Fibroblast of skin of scalp (primary cell): ENCODE measurements at places on chromosomes 11 and 22.

GRCh38 chr11:31442086-31442485, 67.3 kb downstream of the IMMP1L start:
- DNase-seq = no peak

GRCh38 chr11:34180040-34180813, 74.8 kb downstream of the NAT10 start:
- no peak for DNase-seq

DNA sequence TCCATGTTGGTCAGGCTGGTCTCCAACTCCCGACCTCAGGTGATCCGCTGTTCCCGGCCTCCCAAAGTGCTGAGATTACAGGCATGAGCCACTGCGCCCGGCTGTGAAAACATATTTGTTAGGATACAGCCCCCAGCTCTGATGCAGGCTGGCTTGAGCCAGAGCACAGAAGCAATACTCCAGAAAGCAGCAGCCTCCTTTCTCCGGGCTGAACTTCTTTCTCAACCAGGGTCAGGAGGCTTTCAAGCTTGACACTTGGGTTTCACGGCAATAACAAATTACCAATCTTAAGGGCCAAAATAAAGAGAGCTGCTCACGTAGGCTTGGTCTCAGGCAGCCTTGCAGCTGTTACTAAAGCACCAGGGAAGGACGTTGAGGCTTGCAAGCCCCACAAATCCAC, 10.8 kb upstream of the CECR2 start:
- no peak for DNase-seq

- DNase-seq = no peak
These were observed 123.1 kb downstream of the BRD1 start for GRCh38 chr22:49704345-49705215.

- no peak for DNase-seq
These were observed 344.1 kb upstream of the API5 start for GRCh38 chr11:42967653-42968052.

DNA sequence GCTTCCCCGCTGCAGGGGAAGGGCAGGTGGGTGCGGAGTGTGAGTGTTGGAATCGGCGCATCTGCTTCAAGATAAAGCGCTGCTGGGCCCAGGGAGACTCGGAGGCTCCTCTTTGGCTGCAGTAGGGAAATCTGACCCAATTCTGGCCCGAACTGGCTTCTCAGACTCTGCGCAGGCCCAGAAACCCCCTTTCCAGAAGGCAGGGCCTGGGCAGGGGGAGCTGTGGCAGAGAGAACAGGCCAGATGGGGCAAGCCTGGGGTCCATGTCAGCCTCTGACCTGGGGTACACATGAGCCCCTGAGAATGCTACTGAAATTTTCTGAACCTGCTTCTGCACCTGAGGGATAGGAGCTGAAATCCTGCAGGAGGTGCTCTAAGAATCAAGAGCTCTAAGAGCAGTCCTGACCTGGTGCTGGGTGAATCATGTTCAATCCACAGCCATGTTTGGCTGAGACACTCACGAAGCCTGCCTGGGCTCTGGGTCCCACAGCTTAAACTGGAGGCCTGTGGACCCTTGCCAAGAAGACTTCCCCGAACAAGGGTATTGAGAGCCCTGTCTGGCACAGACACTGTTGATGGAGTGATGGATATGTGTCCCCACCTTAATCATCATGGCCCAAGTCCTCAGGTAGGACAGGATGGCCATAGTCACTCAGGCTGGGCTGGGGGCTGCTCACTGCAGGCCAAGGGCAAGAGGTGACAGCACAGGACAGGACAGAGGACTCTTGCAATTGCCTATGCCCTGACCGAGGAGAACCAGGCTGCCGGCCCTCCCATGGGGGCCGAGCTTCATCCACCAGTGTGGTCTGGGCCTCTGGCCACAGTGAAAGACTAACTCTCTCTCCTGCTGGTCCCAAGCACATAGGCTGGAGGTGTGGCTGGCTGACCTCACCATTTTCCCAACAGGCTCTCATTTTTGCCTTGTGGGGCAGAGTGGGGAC, 6.9 kb downstream of the RAB3IL1 start:
- no peak for DNase-seq

DNA sequence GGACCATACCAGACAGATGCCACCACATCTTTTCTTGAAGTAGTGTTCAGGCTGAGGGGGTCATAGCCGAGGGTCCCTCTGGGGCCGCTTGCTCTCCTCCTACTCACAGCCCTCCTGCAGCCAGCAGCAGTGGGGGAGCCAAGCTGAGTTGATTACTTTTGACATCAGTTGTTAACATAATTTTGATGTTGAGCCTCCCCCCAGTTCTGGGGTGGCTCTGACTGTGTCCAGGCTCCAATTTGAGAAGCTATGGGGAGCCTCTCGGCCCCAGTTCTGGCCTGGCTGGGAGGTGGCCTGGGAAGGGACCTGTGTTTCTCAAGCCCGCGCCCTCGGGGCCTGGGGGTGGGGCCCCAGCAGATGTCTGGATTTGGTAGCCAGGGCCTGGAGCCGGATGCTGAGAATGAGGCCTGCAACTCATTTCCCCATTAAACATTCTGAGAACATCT, 47.9 kb downstream of the KCNQ1OT1 start:
- DNase-seq = no peak

- no peak for DNase-seq
These were observed 95.4 kb downstream of the EXT2 start for GRCh38 chr11:44190883-44191230.

DNA sequence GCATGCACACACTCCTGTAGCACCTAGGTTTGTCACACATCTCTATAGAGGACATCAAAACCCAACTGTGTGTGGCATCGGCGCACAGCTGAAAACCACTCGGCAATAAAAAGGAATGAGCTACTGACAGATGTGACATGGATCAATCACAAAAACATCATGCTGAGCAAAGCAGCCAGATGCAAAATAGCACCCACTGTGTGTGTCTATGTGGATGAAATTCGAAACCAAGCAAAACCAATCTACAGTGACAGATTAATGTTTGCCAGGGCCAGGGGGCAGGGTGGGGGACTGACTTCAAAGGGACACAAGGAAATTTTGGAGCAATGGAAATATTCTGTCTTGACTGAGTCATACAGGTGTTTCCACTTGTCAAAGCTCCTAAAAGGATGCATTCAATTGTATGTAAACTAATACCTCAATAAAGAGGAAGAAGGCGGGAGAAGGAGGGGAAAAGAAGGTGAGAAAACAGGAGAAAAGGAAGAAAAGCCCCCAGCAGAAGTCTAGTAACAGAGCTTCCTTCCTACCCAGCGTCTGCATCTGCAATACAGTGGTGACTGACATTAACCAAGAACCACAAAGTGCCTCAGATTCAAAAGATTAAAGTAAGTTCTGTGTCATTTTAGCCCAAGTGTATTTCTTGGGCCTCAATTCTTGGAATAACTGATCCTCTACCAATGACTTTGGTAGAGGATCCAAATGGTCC, 49.8 kb downstream of the PACSIN2 start:
- DNase-seq = peak; percentile 33

DNA sequence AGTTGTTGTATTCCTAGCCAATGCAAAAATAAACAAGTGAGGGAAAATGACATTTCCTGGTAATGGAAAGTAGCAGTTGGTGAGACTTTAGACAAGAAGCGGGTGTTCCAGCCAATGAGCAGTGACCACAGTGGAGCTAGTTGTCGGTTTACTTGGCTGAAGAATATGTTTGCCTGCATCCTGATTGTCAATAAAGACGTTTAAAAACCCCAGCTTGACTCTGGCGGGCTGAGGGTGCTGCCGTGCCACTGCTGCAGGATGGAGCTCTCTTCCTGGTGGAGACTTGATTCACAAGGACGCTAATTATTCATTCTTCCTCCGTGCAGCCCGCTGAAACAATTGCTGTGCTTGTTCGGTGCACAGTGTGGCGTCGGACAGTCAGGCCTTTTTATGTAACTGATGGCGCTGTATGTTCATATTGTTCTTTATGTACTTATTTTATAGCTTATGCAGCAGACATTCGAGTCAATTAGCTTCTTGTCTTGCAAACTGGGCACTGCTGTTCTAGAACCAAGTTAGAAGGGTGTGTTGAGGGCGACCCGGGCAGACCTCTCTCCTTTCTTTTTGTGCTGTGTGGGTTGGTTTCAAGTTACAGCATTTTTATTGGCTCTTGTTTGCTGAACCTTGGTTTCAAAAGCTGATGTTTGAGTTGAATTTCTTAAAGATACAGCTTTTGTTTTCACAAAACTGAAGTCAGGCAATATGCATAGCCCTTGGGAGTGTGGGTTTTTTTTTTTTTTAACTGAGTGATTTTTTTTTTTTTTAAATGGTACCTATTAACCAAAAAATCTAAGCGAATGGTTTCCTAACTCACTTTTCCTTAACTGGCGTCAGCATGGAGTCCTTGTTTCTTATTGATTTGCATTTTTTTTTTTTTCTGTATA, 153.9 kb downstream of the TEAD1 start:
- peak; percentile 77 for DNase-seq

GRCh38 chr11:130583801-130584211, 135.4 kb downstream of the ADAMTS15 start:
- no peak for DNase-seq

DNA sequence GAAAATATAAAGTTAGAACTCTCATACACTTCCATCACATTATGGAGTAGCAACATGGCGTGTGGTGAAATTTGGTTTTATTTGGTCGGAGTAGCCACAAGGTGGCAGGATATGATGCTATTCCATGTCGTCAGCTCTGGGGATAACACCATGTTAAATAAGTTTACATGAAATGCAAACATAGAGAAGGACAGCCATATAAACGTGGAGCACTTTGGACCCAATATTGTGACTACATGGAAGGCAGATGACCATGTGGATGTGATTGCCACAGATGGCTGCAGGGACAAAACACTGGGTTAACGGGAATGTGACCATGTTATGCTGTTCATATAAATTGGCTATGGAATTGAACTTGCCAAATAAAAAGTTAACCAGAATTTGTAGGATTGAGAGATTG, 21.0 kb downstream of the OR5M11 start:
- DNase-seq = no peak

DNA sequence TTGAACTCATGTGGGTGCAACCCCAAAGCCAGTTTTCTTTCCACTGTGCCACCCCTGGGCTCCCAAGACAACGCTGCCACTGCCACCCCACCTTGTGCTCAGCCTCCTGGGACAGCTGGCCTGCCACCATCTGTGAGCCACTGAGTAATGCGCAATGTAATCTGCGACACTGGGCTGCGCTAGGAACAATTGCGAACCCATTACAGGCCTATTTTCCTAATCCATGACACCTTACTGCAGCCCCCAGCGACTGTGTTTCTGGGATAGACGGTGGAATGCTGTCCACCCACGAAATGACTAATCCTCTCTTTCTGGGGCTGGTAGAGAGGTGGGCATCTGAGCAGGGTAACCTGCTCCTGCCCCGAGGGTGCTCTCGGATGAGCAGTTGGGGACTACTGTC, 22.2 kb downstream of the FLRT1 start:
- no peak for DNase-seq

- peak; percentile 25 for DNase-seq
These were observed 76.1 kb upstream of the RAB1B start for GRCh38 chr11:66192181-66192863.

- DNase-seq = no peak
These were observed 92.0 kb downstream of the CEP164 start for GRCh38 chr11:117419482-117420142.

GRCh38 chr11:134837166-134837886, 425.3 kb upstream of the B3GAT1 start:
- DNase-seq = no peak

DNA sequence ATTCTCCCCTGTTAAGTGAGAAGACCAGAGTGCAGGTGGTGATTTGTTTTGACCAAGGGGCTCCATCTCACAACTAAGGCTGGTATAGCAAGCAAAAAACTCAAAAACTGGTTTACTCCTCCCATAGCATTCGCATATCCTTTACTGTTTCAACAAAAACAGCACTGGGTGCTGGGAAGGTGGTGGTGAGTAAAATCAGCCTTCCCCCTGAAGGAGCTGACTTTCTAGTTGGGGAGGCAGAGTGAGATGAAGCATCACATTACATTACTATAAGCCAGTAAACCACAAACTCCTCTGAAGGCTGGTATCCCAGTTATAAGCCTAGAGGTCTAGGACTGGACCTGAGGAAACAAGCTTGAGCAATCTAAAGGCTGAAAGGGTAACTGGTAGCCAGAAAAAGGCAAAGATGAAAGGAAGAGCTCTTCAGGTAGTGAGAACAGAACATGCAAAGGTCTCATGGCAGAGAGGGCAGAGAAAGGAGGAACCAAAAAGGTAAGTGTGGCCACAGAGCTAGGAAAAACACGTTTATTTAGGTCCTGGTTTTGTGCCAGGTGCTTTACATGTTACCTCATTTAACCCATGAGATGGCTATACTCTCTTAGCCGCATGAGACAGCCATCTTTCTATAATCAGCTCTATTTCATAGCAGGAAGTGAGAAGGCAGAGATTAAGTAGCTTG, 22.3 kb downstream of the TMEM123 start:
- DNase-seq = peak; percentile 11

DNA sequence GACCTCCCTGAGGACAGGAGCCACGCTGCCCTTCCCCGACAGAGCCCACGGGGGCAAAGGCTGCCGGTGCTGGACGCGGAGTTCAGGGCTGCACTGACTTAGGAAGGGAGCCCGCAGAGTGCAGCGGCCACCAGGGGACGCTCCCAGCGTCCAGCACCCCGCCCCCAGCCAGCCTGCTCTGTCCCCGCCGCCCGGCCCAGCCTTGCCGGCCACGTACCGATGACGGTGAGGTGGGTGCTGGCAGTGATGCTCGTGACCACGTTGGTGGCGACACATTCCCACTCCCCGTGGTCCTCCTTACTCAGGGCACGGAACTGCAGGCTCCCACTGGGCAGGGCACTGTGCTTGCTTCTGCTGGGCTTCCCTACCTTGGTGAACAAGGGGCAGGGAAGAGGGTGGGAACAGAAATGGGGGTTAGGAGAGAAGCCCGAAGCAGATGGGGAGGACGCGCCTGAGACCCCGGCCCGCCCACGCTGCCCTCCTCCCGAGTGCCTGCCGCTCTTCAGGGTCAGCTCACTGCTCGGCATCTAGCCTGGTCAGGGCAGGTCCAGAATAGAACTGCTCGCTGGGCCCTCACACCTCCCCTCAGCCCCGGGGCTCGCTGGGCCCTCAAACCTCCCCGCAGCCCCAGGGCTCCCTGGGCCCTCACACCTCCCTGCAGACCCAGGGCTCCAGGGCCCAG, 25.9 kb downstream of the IGSF9B start:
- DNase-seq = no peak

DNA sequence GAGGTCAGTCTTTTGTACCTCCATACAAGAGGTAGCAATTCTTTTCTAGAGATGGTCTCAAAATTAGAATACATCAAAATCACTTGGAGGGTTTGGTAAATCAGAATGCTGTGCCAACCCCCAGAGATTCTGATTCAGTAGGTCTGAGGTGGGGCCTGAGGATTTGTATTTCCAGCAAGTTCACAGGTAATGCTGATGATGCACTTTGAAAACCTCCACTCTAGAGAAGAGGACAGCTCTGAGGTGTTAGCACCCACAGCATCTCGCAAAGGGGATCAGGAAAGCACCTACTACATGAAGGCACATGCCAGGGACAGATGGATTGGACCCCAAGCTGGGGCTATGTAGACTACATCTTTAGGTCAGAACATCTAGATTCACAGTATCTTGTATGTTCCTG, 7.2 kb downstream of the KCTD14 start:
- DNase-seq = no peak

GRCh38 chr11:94574193-94574961, 7.2 kb downstream of the PIWIL4 start:
- peak; percentile 89 for DNase-seq

GRCh38 chr11:33970984-33971466, 79.1 kb upstream of the LMO2 start:
- peak; percentile 62 for DNase-seq
